ENCODE measurements at places on chromosomes 6 and 20. TPM values are rescaled to one million over a fixed set of nuclear protein-coding genes. Genes with fewer than 3 reads are reported as not detected.

Gene CEP250
- total RNA-seq: 22.5 TPM

Gene VIP
- 11.5 TPM for total RNA-seq

Gene HFE
- total RNA-seq: 8.2 TPM

Gene FAM162B
- total RNA-seq: 0.75 TPM

Gene PARD6B
- total RNA-seq: 38.4 TPM

Gene TSHZ2
- 4.9 TPM for total RNA-seq

Gene CLPSL2
- not detected for total RNA-seq

Gene ZNF292
- total RNA-seq: 32.7 TPM

Gene TFAP2C
- total RNA-seq: 1.6 TPM

Gene BPIFA2
- total RNA-seq: not detected

Gene SRMS
- 4.6 TPM for total RNA-seq

Gene SEL1L2
- total RNA-seq: not detected

Gene BNIP5
- 14.4 TPM for total RNA-seq

Gene STX11
- total RNA-seq: 1.7 TPM

Gene RPL10A
- total RNA-seq: 914 TPM

Gene ANKRD66
- not detected for total RNA-seq

Gene PSORS1C1
- 6.7 TPM for total RNA-seq

Gene UBD
- 2.3 TPM for total RNA-seq

Gene UBE3D
- 3.3 TPM for total RNA-seq

Gene SCUBE3
- total RNA-seq: 0.09 TPM

Gene ADAM33
- total RNA-seq: 6.4 TPM

Gene TJAP1
- 18.4 TPM for total RNA-seq

Gene TRIM31
- 80.0 TPM for total RNA-seq

Gene BPHL
- 25.5 TPM for total RNA-seq

Gene FILIP1
- 0.98 TPM for total RNA-seq

Gene SF3B5
- total RNA-seq: 133 TPM
